HuH-7 (cell line): ENCODE measurements at places on chromosomes 5 and 9.

- no peak for DNase-seq
These were observed 87.0 kb downstream of the ANGPTL2 start for GRCh38 chr9:127035423-127035822.

DNA sequence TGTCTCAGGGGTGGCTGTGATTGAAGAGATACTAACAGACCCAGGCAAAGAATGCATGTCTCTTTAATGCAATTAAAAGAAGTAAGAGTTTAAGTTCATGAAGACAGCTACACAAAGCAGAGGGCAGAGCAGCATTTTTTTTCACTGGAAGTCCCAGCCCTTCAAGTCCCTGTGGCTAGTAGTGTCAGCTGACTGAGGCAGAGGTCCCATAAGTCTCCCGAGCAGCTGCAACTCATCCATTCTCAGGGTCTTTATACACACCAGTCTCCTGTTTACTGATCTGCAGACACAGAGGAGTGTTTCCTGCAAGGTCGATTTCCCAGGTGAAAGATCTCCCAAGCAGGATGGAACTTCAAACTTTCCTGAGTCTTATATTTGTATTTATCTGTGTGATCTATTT lies 169.4 kb upstream of the GLRA1 start:
- DNase-seq: no peak

- no peak for DNase-seq
These were observed 137.8 kb downstream of the NIPBL start for GRCh38 chr5:37014321-37014720.

- DNase-seq: no peak
These were observed 28.3 kb upstream of the CER1 start for GRCh38 chr9:14750821-14751220.

- DNase-seq: no peak
These were observed 405.3 kb upstream of the CLINT1 start for GRCh38 chr5:158264264-158264663.

GRCh38 chr5:81779125-81779915 lies 28.4 kb upstream of the SSBP2 start:
- DNase-seq: no peak

DNA sequence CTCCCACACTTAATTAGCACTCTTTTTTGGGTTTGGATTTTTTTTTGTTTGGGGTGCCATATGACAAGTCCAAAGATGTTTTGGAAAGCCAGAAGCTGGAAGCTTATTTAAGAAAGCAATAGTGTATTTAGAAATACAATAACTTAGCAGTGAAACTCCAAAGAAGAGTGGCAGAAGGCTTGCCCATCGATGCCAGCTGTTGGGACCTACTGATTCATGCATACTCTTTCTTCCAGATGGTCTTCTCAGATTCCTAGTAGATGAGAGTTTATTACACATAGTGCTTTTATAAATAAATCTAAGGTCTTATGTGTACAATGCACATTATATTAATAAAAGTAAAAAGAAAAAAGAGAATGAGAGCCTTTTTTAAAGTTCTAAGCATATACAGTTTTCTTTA lies 374.6 kb downstream of the OSTF1 start:
- DNase-seq: no peak

DNA sequence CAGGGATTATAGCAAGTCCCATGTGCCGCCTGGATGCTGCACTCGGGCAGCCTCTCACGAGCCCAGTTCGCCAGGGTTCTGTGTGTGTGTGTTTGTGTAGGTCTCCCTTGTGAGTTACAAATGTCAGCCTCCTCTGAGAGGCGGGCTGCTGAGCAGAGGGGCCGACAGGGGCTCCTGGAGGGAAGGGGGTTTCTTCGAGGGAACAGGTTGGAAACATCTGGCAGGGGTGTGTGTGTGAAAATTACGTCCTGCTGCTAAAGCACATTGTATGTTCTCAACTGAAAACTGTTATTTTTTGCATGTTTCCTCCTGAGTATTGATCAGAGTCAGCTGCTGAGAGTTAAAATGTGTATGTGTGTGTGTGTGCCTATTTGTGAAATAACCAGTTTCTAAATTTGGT lies 9.7 kb downstream of the GALNT10 start:
- DNase-seq: no peak

- DNase-seq: no peak
These were observed 57.4 kb downstream of the OR2K2 start for GRCh38 chr9:111272581-111272980.

GRCh38 chr9:129289883-129290282 lies 111.8 kb upstream of the IER5L start:
- DNase-seq: no peak

DNA sequence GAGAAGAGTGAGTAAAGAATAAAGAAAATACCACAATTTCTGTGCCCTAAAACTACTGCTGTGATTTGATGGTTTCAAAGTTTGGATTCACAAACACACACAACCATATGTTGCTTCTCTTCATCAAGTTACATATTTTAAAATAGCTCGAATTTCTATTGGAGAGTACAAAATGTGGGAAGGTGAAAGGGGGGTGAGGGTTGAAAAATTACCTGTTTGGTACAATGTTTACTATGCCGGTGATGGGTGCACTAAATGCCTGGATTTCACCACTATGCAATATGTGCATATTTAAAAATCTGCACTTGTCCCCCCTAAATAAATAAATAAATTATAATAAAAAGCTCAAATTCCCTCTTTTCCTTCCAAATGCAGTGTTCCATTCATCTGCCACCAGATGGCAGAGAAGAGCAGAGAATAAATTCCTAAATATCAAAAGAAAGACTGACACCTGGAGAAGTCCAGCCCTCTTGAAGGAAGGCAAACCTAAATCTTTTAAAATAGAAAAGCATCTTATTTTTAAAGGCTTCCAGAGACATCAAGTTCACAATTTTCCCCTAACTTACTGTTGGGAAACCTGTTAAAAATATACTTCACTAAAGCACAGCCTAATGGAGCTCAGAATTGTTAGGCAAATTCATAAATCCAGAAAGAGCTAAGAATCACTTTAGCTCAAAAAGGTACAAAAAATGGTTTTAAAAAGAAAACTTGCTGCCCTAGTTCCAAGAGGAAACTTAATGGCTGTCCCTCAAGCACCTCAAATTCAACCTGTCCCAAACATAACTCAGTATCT lies 24.8 kb upstream of the HNRNPA0 start:
- DNase-seq: no peak

DNA sequence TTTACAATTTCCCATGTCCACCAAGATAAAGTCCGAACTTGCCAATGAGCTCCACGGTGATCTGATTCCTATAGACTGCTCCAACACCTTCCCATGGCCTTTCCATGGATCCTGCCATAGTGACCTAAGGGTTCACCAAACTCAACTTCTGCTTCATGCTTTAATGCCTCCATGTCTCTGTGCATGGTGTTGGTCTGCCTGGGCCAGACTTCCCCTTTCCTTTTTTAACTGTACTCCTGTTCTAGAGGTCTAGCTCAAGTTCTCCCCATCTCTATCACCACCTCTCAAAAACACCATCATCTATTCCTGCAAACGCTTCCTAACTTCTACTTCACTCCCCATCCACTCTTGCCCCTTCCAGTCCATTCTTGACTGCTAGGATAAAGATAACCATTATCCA lies 14.8 kb upstream of the SMARCA2 start:
- DNase-seq: no peak

DNA sequence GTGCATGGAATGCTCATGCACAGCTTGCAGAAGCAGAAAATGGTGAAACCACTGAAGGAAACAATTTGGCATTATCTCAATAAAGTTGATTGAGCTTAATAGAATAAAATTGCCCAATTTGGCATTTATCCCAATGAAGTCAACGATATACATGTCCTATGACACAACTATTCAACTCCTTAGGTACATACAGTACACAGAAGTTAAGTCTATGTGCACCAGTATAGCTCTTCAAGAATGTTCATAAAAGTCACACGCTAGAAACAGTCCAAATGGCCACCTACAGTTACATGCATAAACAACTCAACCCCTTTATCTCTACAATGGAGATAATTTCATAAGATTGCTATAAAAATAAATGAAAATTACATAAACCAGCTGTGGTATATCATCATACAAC lies 184.5 kb downstream of the DENND1A start:
- no peak for DNase-seq

GRCh38 chr5:10528056-10528816 lies 35.6 kb upstream of the ANKRD33B start:
- no peak for DNase-seq

DNA sequence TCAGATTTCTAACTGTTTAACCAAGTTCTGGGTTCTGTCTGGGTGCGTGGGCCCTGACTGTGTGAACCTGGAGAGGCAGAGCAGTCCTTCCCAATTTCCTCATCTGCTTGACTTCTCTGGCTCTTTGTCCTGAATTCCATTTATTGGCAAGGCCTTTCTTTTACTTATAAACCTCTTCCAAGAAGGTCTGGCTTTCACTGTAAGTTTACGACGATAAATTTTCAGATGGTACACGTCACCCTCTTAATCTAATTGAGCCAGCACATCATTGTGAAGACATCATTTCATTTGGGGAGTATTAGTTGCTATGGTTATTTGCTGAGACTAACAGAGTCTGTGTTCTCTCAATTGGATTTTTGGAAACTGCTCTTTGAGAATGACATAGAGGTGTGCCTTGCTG lies 92.4 kb downstream of the ARHGAP26 start:
- DNase-seq: no peak
